ENCODE measurements at places on chromosomes 6 and 20.

GRCh38 chr20:17644451-17644850 lies 37.6 kb downstream of the RRBP1 start:
- no peak for DNase-seq

- DNase-seq: no peak
These were observed 31.8 kb downstream of the RNF146 start for GRCh38 chr6:127298475-127298874.

DNA sequence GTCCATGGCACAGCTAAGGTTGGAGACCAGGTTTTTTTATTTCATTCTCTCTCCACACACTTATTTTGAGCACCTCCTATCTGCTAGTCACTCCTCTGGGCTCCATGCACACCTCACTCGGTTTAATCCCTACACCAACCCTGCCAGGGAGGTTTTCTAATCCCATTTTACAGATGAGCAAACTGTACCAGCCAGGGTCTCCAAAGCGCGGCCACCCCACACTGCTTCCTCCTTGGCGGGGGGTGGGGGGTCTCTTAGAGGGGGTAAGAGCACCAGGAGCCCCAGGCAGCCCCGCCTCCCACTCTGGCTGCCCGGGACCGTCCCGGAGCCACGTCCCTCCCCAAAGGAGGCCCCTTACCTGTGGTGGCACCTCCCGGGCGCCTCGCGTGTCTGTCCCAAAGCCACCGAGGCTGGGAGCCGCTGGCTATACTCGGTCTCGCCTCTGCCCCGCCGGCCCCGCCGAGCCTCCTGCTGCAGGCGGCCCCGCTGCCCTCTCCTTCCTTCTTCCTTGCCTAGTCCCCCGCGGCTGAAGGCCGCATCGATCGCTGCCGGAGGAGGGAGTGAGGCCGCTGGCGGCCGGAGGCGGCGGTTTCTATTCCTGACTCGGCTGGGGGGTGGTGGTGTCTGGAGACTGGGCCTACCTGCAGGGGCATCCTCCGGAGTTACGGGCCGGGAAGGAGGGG lies at the start of gene KCNS1:
Gene KCNS1, minus strand, starts transcription at position 565 of the 683 bp plus-strand sequence. CDS start 1,891 bp downstream, outside the sequence.
- no peak for DNase-seq

- DNase-seq: no peak
These were observed 91.2 kb upstream of the SCP2D1 start for GRCh38 chr20:18722371-18722770.

DNA sequence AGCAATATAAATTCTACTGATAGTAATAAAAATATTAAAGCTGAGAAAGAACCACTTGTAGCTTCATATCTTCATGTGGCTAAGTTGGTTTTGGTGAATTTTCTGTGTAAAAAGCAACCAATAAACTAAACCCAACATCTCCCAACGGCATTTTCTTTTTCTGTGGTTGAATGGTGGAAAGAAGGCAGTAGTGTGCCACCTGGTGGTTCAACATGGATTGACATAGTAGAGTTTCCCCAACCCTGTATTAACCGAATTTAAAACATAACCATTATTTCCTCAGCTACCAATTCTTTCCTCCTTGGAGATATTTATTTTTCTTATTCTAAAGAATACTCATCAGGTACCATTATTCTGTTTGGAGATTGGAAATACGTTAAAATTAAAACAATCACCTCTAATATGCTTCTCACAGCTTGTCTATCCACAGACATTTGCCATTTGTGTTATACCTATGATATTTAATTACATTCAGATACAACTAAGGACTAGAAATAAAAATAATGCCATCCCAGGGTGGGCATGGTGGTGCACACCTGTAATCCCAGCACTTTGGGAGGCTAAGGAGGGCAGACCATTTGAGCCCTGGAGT lies 117.1 kb upstream of the EEF1E1 start:
- DNase-seq: peak; percentile 32

DNA sequence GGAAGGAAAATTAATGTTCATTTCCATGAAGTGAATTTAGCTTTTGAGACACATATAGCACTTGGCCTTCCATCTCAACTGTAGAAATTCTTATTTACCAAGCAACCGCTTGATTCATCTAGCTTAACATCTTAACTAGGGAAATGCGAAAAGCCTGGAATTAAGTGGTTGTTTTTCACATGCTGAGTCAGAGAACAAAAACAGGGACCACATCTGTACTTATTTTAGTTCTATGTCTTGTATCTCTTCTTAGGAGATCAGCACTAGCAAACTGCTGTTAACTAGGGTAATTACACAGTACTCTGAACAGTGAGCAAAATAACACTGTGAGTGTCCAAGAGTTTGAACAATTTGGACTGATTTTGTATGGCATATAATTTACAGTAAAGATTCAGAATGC lies 590.9 kb upstream of the NRSN1 start:
- DNase-seq: no peak

DNA sequence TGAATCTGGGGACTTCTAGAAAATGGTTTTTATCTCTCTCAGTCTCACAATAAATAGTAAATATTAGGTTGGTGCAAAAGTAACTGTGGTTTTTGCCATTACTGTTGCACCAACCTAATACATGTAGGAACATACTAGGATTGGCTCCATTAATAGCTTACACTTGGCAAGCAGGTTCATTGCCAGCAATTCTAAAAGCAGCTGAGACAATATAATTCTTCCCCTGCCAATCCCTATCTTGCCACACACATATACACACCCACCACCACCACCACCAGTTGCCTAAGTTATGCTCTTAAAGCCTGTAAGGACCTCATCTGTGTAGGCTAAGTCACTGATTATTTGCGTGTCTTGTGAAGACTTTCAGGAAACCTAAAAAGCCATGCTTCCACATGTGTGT lies 145.1 kb downstream of the KIF16B start:
- DNase-seq: no peak

DNA sequence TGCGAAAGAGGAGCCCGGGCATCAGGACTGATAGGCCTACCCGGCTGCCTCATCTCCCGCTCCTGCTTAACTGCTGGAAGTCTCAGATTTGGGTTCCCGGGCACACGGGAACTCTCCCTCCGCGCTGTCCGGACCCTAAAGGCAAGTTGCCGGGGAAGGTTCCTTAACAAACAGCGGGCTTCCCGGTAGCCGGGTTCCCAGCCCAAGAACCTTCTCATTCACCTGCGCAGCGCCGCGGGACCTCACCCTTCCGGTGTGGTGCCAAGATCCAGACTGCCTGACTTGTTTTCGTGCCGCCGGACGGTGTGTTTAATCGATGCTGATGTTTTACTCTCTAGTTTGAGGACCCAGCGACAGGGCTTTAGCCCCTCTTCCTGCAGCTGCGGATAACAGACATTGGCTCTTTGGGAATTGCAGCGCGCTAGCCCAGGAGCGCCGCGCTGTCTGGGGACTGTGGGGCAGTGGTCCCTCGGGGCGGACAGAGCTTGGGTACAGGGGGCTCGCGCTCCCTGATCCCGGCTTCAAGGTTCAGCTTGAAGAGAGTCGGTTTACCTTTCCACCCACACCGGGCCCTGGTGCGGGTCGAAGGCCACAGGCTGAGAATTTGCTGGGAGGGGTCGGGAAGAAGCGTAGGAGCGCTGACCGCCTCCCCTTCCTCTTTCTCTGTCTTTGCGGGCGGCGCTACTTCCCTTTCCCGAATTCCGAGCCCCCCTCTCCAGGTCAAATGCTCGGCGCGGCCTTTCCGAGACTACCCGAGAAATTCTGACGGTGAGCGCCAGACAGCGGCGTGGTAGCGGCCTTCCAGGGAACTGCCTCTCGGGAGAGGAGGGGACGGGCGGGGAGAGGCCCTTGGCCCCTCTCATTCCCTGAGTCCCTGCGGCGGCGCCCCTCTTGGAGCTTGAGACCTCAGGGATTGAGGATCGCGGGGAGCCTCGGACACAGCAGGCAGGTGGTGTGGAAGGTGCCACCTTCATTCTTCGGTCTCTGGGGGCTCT lies 17.2 kb downstream of the ABT1 start:
- DNase-seq: no peak

- no peak for DNase-seq
These were observed 18.4 kb upstream of the DAAM2 start for GRCh38 chr6:39773782-39774181.

GRCh38 chr6:7725849-7726415 lies at the start of gene BMP6:
Gene BMP6 (plus strand): TSS chr6:7726099. CDS start chr6:7726956, 857 bp downstream.
- peak; percentile 49 for DNase-seq

GRCh38 chr6:81484251-81484650 lies 268.2 kb downstream of the TENT5A start:
- no peak for DNase-seq

- DNase-seq: no peak
These were observed 140.4 kb upstream of the TAB2 start for GRCh38 chr6:149176971-149177667.

DNA sequence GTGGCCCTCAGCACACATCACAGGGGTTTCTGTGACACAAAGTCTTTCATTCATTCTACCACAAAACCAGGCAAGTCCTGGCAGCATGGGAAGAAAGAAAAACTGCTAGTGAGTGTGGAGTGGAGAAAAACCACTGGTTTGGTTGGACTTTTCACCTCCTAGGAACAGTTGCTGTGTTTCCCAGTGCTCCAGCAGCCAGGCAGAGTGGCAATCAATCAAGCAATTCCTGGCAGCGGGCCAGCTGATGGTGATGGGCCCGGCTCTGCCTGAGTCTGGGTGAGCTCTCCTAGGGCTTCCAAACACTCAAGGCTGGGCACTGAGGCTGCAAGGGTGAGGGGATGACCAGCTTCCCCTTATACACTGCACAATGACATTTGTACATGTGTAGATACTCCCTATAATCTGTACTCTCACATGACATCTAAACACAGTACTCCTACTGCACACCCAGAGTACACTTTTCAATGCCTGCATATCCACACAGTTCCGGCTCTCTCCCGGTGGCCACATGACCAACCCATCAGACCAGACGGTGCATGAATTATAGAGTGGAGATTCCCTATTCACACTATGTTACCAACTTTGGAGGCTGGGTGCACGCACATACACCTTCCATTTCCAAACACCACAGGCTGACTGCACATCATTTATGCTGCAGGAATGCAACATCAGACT lies 156.6 kb downstream of the UNC5CL start:
- no peak for DNase-seq

DNA sequence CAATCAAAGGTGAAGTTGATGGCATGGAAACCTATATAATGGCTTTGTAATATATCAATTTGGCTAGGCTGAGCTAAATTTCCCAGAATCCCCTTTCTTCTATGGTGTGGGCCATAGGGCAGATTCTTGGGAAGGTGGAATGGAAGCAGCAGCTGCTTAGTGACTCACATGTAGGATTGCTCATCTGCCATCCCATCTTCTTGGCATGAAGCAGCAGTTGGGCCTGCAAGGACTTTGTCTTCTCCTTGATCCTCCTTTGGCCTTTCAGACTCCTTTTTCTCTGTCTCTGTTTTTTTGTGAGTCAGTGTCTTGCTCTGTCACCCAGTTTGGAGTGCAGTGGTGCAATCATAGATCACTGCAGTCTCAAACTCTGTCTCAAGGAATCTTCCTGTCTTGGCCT lies 52.6 kb upstream of the CEP162 start:
- no peak for DNase-seq

DNA sequence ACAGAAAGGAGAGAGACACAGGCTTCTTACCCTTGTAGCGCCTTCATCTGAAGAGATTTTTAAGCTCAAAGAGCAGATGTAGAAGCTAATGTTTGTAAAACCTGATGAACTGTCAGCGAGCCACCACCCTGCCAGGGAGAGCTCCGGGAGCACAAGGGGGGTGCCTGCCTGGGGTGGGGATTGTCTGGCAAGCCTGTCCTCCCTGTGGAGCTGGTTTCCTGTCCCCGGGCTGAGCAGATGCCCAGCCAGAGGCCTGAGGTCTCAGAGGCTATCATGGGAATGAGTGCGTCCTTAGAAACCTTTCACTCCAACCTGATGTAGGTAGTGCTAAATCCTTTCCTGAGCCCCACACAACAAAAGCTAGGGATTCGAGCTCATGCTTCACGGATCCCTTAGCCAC lies 41.9 kb upstream of the NR2E1 start:
- no peak for DNase-seq

- peak; percentile 12 for DNase-seq
These were observed 43.3 kb downstream of the NOX3 start for GRCh38 chr6:155412335-155412734.

DNA sequence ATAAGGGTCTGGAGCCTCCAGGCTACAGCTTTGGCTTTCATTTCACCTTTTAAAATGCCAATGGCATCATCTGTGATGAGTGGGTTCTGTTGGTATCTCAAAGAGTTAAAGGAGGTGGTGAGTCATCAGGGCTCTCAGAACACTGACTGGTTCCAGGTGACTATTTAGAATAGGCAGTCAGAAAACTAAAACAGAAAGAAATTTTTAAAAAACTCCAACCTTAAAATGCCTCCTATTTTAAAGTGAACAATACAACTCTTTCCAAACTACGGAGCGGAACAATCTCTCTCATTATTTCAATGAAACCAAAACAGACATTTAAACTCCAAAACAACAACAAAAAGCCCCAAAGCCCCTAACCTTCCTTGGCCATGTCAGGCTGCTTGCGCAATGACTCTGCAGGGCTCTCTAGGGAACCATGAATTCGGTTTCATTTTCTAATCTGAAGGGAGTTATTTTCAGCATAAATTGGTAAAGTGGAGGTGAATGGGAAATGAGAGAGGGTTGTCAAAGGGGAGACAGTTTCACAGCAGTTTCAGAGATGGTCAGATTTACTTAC lies 194.9 kb downstream of the KIF6 start:
- no peak for DNase-seq

DNA sequence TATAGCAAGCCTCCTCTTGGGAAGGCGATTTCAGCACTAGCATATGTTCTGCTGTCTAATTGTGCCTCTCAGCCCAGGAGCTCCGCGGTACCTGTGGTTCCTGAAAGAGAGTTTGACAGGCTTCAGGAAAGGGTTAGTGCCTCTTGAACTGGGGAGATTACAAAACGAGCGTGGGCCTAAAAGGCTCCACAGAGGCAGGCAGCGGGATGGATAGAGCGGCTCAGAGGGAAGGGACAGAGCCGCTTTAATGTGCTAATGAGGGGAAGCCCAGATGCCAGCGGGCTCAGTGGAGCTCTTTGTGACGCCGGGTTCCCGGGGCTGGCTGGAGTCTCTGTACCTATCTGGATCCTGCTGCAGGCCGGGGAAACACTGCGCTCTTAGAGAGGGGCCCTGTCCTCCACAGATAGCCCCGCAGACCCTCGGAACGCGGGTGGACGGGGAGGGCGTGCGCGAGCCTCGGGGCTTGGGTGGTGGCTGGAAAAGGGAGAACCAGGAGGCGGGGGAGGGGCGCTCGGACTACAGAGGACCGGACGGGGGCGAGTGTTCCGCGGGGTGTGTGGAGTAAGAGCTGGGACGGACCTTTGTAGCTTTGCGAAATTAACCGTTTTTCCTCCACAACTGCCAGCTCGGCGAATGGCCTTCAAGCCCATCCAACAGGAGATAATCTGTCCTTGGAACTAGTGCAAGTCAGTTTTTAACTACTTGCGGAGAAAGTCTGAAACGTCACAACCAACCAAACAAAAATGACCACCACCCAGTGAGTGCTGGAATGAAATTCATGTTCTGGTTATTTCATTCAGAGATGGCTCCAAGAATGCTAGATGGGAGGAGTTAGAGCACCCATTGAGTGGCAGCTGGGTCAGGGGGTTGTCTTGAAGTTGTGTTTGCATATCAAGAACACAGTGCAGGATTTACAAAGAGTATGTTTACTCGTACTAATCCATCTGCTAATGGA lies 13.0 kb downstream of the SLC35F1 start:
- no peak for DNase-seq

All from astrocyte of the cerebellum (primary cell).